ENCODE measurements at places on chromosomes 4 and X.
A peak's percentile ranks its signal among the peaks of the same experiment; 100 is the strongest.

GRCh38 chr4:76447393-76447851 lies 12.4 kb downstream of the SHROOM3 start:
- DNase-seq, result no peak

- no peak for DNase-seq
These were observed 227.2 kb upstream of the MBNL3 start for GRCh38 chrX:132716006-132716405.

- DNase-seq, result no peak
These were observed 460.9 kb downstream of the GABRG1 start for GRCh38 chr4:45663003-45663402.

- DNase-seq, result no peak
These were observed at the start of gene PRDM8 for GRCh38 chr4:80196922-80197573. TSS of gene PRDM8 (plus strand) at chr4:80197503. CDS start at chr4:80200081, 2,578 bp downstream.

- DNase-seq, result peak; percentile 67
These were observed at the start of gene FHIP1A for GRCh38 chr4:151408630-151409469. TSS of gene FHIP1A (plus strand) at chr4:151409176. CDS start at chr4:151566260, 157,084 bp downstream.

GRCh38 chr4:148059617-148060180 lies 327.8 kb downstream of the ARHGAP10 start:
- no peak for DNase-seq

GRCh38 chr4:75724867-75725724 lies 719 bp downstream of the USO1 start:
- peak; percentile 11 for DNase-seq

DNA sequence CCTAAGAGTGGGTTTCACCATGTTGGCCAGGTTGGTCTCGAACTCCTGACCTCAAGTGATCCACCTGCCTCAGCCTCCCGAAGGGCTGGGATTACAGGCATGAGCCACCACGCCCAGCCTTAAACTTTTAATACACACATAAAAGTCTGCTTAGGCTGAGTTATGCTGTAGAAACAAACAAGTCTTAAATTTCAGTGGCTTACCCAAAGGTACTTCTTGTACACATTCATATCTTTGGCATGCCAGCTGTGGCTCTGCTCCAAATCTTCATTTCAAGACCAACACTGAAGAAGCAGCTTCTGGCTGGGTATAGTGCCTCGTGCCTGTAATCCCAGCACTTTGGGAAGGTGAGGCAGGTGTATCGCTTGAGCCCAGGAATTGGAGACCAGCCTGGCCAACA lies 80.3 kb downstream of the PPEF2 start:
- no peak for DNase-seq

GRCh38 chr4:107625391-107625902 lies 94.6 kb downstream of the PAPSS1 start:
- DNase-seq, result no peak

- DNase-seq, result no peak
These were observed 85.3 kb upstream of the SLC4A4 start for GRCh38 chr4:71253545-71253944.

DNA sequence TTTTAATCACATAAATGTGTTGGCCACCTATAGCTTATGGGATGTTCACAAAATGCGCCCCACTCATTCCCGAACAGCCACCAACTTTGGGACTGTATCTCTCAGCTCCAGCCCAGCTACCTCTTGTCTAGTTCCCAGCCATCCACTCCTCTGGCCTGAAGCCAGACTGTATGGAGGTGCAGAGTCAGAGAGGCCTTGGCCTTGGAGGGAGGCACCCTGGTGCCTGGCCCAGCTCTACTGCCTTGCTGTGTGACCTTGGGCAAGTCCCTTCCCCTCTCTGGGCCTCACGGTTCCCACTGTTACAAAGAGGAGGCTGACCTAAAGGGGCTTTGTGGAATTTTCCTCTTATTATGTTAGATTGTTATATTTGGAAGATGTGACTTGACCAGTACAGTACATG lies 13.9 kb downstream of the MAMLD1 start:
- DNase-seq, result no peak

- no peak for DNase-seq
These were observed 6.0 kb upstream of the SPCS3 start for GRCh38 chr4:176313596-176314336.

DNA sequence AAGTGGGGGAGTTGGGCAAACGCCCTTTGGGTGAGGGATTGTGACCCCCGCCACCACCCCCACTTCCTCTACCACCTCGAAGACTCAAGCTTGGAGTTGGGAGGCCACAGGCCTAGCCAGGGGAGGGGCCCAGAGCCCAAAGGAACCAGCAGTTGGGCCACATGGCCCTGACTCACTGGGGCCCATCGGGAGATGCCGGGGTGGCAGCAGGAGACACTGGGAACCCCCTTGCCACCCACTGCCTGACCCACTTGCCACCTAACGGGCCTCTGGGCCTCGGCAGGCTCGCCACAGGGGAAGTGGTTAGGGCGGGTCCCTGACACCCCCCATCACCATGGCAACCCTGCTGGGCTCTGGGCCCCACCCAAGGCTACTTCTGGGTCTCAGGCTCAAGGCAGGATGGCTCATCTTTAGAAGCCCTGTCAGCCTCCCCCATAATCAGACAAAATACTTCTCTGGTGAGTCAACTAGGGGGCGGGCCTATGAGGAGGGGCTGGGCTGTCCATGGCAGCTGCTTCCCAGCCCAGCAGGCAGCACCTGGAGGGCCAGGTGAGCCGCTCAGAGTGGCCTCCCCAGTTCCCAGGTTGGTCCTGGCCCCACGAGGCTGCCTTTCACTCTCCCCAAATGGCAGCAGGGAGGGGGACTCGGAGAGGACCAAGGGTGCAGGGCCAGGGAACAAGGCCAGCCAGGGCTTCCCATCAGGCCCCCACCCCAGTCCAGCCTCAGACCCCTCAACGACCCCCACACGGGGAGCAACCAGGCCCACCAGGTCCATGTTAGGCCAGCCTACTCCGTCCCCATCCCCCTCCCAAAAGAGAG lies 5.6 kb downstream of the FLNA start:
- DNase-seq, result peak; percentile 86

DNA sequence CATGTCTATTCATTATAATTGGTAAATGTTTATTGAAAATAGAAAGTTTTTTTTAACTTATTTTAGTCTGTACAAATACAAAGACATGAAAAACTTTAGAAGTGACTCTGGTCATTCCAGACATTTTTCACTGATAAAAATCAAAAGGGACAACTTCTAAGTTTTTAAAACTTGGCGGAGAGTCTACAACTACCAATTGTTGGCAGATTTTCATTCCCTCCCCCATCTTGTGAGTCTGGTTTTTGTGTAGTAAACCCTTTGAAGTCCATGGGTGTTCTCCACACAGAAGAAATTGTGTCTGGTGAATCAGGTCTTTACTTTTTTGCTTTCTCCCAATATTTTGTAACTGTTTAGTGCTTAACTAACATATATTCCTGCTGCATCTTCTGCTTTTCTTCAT lies 336.5 kb downstream of the PDGFC start:
- DNase-seq, result no peak
